ENCODE measurements at places on chromosomes 6 and 20.

- no peak for DNase-seq
Measured at GRCh38 chr6:44422531-44422930, 35.0 kb downstream of the CDC5L start.

DNA sequence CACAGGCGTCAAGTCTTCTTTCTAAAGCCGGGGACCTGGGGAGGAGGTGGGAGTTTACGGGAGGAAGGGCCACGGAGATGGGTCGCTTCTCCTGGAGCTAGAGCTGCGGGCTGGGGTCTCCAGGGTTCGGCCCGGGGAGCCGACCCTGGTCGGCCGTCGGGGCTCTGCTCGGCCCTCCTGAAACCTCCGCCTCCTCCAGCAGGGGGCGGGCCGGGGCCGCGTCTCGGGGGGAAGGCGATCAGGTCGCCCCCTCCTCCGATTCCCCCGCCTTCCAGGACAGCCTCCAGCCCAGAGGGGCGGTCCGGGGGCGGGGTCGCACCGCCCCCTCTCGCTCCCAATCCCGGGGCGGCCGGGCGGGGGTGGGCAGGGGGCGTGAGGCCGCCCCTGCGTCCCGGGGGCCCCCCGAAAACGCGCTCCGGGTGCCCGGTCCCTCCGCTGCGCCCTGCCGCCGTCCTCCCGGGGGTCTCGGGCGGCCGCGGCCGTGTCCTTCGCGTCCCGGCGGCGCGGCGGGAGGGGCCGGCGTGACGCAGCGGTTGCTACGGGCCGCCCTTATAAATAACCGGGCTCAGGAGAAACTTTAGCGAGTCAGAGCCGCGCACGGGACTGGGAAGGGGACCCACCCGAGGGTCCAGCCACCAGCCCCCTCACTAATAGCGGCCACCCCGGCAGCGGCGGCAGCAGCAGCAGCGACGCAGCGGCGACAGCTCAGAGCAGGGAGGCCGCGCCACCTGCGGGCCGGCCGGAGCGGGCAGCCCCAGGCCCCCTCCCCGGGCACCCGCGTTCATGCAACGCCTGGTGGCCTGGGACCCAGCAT, at the start of gene CEBPB:
CEBPB (plus strand) TSS at position 580 of the 814 bp plus-strand sequence; CDS start at position 784, 204 bp downstream.
- DNase-seq = peak; percentile 87

DNA sequence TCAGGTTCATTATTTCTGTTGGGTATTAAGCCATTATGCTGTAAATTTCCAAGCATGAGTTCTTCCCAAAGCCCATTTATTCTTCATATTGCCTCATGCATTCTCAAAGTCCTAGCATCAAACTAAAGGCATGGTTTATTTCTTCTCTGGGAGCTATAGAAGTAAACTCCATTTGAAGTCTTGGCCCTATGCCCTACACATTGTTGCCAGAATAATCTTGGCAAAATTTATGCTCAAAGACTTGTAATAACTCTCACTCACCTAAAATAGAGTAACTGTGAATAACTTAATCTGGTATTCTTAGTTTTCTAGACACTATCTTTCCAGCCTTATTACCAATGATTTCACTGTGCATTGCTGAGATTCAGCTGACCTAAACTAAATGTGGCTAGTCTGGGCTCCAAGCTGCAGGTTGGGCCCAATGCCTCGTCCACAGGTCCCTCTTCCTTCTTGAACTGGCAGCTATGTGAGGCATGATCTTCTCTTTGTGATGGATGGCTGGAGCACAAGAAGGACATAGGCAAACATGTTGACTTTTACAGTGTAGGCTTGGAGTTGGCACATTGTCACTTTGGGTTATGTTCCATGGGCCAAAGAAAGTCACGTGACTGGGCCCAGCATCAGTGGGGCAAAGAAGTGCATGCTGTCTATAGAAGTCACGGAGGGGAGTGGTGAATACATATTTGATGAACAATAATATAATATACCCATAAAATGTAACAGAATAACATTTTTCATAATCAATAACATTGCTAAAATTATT, 39.1 kb upstream of the ANKEF1 start:
- DNase-seq = no peak

- DNase-seq = no peak
Measured at GRCh38 chr6:7765575-7766325, 39.9 kb downstream of the BMP6 start.

GRCh38 chr20:8631271-8631670, 437.6 kb upstream of the PLCB4 start:
- DNase-seq = no peak

- DNase-seq = no peak
Measured at GRCh38 chr6:112040956-112041355, 12.9 kb upstream of the CCN6 start.

DNA sequence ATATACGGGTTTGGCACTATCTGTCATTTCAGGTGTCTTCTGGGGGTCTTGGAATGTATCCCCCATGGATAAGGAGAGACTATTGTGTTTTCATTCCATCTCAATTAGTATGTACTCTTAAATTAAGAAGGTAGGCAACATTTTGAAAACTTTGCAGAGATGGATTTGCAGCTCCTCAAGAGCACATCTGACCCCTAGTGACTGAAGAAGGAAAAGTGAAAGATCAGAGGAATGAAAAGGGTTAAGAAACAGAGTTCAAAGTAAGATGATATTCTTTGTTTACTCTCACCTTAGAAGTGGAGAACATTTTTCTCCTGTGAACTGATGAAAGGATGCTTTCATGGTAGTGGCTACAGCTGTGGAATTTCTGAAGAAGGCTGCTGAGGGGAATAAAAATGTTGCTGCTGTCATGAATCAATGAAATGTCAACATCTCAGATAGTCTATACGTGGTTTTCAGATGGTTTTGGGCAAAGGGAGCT, 41.5 kb downstream of the SH3BGRL2 start:
- peak; percentile 25 for DNase-seq
